IMR-90 (cell line): ENCODE measurements at places on chromosomes 11 and 22.

DNA sequence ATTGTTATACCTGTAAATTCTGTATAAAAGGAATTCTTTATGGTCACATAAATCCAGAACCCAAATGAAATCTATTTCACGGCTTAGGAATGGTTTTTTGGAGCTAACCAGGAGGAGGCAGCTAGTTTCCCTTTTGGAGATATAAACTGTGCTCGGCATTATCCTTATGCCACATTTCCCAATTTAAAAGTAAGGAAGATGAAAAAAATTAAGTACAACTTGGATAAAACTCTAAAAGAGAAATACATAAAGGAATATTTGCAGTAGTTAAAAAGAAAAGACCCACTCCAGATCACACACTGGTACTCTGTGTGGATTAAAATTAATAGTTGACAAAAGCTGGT, 17.7 kb downstream of the DLAT start:
- no peak for DNase-seq

DNA sequence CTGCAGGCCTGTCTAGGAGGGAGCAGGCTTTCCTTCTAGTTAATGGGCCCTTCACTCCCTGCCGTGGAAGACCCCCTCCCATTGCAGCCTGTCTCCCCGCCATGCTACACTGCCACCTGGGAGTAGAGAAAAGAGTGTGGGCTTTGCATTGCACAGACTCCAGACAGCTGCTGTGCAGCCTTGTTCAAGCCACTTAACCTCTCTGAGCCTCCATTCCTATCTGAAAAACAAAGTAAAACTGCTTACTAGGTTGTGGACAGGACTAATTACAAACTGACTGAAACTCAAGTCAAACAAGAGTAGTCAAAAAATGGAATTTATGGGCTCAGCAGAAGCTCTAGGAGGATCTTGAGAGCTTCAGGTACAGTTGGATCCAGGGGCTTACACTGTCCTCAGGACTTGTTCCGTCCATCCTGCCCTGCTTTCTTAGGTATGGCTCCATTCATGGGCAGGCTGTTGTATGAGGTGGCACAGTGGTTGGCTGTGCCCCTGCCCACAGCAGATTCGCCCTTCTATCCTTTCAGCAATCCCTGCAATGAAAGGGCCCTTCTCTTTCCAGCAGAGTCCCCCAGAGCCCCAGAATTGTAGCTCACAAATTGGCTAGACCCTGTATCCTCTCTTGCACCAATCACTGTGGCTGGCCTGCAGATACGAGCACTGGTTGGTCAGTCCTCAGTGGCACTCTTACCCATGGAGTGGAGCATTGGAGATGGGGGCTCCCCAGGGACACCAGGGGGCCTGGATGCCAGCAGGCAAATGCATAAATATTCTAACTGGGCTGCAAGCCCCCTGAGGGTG, 19.6 kb downstream of the PRDM11 start:
- DNase-seq: no peak

- no peak for DNase-seq
Observed at GRCh38 chr22:21665047-21665851, 563 bp upstream of the PPIL2 start.

DNA sequence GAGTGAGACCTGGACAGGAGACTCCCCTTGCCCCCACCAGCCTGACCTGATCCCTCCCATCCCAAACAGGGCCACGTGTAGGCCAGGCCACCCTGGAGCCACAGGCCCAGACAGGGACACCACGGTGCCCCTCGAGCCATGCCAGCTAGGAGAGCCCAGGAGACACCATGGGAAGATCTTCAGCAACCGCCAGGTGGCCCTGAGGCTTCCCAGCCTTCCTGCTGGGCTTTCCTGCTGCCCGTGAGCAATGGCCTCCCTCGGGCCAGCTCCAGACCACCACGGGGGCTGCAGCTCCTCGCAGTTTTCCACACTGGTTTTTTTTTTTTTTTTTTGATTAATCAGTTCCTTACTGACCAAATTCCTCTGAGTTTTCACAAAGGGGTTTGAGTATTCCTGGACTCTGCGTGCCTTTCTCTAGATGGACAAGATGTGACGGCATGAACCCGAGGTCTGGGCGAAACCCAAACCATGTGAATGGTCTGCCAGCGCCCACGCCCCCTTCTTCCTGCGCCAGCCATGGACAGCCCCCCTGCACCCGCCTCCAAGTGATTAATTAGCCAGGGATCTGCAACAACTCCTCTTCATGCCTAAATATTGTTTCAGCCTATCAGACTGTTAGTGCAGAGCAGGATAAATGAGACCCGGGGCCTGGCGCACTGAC, 40.9 kb downstream of the TBX1 start:
- DNase-seq: no peak

- DNase-seq: no peak
Observed at GRCh38 chr11:124075841-124076651, 34.9 kb upstream of the OR10G7 start.

- no peak for DNase-seq
Observed at GRCh38 chr11:3933165-3933628, 77.7 kb downstream of the STIM1 start.

- DNase-seq: peak; percentile 38
Observed at GRCh38 chr11:75066061-75066460, 30.6 kb downstream of the OR2AT4 start.
